Jurkat, Clone E6-1 (cell line): ENCODE measurements at places on chromosomes 11 and 22.
A peak's percentile ranks its signal among the peaks of the same experiment; 100 is the strongest.

GRCh38 chr11:78391424-78391823, 26.2 kb downstream of the GAB2 start:
- DNase-seq, result no peak

- DNase-seq, result no peak
These were observed 27.9 kb upstream of the RBMXL2 start for GRCh38 chr11:7060868-7061267.

GRCh38 chr11:76984743-76985142, 49.5 kb upstream of the B3GNT6 start:
- no peak for DNase-seq

- no peak for DNase-seq
These were observed 73.7 kb downstream of the PRCP start for GRCh38 chr11:82826526-82826925.

- no peak for DNase-seq
These were observed 544.4 kb downstream of the OPCML start for GRCh38 chr11:132987936-132988335.

- DNase-seq, result no peak
These were observed 34.0 kb downstream of the WNT7B start for GRCh38 chr22:45942787-45943493.

GRCh38 chr11:126585388-126585773, 229.9 kb downstream of the ST3GAL4 start:
- DNase-seq, result no peak

DNA sequence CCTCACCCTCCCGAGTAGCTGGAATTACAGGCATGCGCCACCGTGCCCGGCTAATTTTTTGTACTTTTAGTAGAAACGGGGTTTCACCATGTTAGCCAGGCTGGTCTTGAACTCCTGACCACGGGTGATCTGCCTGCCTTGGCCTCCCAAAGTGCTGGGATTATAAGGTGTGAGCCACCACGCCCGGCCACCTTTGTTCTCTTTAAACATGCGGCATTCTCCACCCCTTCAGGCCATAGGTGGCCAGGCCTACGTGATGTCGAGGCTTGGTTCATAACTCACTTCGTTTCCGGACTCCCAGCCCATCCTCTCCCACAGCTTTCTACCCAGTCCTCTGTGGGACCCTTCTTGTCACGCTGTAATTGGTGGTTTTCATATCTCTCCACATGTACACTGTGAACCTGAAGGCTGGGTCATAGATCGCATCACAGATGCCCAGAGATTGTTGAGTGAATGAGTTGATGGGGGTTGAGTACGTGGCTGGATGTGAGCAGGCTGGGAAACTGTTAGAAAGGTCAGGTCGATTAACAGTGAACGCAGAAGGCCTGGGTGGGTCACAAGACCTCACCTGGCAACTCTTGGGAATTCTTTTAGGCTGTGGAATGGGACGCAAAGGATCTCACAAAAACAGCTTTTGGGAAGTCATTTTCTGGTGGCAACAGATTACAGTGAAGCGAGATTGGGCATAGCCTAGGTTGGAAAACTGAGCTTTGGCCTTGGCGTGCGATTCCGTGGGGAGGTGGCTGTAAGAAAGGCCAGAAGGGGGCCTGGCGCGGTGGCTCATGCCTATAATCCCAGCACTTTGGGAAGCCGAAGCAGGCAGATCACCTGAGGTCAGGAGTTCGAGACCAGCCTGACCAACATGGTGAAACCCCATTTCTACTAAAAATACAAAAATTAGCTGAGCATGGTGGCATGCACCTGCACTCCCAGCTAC, 44.5 kb downstream of the ST14 start:
- DNase-seq, result no peak

GRCh38 chr22:43412808-43413795, 1.3 kb downstream of the MPPED1 start:
- no peak for DNase-seq

GRCh38 chr11:17691550-17691949, 27.8 kb upstream of the MYOD1 start:
- DNase-seq, result no peak

GRCh38 chr11:128422576-128423370, 164.6 kb downstream of the ETS1 start:
- peak; percentile 97 for DNase-seq

DNA sequence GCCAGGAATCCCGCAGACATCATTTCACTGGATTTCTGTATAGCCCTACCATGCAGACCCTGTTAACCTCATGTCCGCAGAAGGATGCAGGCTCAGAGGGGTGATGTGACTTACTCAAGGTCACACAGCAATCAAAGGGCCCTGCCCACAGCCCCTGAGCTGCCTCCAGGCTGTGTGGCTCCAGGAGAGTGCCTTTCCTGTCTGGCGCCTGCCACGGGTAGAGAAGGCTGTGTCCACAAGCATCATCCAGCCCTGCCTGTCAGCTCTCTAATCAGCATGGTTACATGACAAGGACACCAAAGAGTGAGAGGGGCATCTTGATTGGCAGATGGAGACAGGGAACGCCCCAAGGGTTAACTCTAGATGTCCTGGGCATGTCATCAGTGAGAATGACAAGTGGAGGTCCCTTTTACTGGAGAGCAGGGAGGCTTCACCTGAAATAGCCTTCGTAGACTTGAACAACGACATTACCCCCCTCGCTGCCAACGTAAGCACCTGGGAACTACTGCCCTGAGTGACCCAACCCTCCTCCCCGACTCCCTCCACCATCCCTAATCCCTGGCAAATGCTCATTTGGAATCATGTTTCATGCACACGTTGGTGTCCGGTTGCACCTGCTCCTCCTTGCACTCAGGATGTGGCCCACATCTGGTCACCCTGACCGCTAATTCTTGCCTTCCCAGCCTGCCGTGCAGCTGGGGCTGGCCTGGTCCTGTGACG, 6.9 kb downstream of the FGF19 start:
- no peak for DNase-seq

DNA sequence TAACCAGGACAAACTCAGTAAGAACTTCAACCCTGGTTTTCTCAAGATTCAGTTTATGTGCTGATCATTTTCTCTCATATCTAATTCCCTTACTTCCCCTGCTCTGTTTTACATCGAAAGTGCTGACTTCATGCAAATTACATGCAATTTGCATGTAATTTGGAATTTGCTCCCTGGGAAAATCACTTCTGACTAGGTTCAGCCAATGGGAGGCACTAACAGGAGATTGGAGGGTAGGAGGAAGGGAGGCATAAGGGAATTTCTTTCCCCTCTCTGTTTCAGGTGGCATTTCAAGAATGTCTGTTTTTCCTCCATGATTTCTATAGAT, 363.3 kb upstream of the CCDC90B start:
- no peak for DNase-seq

- no peak for DNase-seq
These were observed 352.7 kb upstream of the MPPED2 start for GRCh38 chr11:30938810-30939209.

DNA sequence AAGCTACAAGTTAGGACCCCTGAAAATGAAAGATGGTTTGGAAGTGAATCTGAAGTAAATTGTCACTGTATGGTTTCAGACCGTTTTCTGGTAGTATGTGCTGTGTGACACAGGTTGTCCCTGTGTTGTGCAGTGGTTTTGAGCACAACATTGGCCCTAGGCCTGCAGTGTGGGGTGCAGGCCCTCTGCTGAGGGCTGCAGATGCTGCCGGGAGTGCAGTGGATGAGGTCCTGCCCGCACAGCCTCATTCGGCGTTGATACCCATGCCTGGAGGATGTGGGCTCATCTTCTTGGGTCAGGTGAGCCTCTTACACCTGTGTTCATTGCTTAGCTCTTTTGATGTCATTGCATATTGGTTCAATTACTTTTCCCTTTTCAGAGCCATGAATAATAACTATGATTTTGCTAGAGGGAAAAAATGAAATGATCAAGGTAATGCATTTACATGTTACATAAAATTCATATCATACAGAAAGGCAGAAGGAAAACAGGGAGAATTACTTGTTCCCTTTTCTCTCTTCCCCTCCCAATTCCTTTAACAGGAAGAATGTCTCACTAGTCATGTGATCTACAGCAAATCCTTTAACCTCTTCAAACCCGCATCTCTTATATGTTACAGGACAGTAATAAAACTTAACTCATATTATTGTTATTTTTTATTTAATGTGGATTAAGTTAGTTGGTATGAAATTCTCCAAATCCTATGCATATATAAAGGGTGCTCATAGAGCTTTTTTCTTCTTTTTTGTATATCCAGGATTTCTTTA, 48.7 kb downstream of the PTPRJ start:
- no peak for DNase-seq

DNA sequence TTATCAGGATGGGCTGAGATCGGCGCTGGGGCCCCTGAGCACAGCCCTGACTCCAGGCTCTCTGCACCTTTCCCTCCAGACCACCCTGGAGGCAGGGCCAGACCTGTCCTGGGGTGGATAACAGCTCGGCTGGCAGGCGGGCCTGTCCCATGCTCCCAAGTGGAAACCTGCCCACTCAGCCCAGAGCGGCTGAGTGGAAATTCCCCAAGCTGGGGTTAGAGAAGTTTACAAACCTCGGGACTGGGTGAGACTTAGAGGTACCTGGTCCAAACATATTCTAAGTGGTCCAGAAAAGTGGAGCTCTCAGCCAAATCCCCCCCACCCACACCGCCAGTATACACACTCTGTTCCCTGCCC, 4.8 kb upstream of the FXYD2 start:
- no peak for DNase-seq

GRCh38 chr11:35185696-35186095, 46.7 kb downstream of the CD44 start:
- DNase-seq, result no peak

GRCh38 chr11:19072464-19072863, 11.9 kb upstream of the MRGPRX2 start:
- no peak for DNase-seq

DNA sequence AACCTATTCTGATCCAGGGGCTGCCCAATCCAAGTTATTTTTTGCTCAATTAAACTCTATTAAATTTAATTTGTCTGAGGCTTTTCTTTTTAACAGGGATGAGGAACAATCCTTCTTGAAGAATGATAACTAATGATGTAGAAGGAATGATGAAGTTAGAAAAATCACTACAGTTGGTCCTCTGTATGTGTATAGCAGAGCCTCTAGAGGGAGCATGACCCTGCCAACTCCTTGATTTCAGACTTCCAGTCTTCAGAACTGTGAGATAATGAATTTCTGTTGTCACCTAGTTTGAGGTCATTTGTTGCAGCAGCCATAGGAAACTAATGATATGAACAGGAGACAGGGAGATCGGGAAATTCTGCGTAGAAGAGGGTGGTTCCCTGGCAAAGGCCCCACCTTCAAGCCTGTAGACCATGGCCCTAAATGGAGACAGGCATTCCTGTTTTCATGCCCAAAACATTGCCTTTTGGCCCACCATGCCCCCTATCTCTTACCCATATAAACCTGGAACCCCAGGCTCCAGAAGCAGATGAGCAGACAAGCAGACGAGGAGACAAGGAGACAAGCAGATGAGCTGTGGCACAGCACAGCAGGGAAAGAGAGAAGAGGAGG, 7.7 kb upstream of the QSER1 start:
- peak; percentile 23 for DNase-seq

DNA sequence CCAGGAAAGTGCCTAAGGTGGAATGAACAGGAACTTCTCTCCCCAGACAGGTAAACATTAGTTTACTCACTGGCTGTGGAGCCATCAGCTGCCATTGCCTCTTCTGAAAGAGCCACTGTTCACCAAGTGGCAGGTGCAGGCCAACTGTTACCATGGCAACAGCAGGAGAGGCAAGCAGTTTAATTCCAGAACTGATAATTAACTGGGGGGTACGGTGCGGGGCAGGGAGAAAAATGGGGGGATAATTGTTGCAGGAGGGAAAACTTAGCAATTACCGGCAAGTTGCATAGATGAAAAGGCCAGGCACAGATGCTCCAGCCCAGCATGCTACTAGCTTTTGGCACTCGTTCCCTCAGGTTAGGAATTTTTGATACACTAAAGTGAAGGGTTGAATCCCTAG, 85.1 kb downstream of the TRIM44 start:
- no peak for DNase-seq

DNA sequence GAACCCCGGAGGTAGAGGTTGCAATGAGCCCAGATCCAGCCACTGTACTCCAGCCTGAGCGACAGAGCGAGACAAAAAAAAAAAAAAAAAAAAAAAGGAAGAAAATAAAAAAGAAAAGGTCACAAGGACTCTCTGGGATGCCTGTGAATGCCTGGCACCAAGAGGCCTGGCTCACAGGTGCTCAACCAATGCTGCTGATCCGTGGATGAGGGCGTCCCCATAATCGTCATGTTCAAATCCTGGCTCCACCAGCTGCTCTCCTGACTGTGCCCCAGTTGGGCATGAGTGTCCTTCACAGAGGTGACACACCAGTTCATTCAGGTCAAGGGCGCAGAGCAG, 645 bp upstream of the GAS2L1 start:
- no peak for DNase-seq

GRCh38 chr11:102573851-102574250, 43.3 kb upstream of the MMP7 start:
- no peak for DNase-seq

GRCh38 chr11:71131861-71132260, 120.5 kb downstream of the SHANK2 start:
- DNase-seq, result no peak

DNA sequence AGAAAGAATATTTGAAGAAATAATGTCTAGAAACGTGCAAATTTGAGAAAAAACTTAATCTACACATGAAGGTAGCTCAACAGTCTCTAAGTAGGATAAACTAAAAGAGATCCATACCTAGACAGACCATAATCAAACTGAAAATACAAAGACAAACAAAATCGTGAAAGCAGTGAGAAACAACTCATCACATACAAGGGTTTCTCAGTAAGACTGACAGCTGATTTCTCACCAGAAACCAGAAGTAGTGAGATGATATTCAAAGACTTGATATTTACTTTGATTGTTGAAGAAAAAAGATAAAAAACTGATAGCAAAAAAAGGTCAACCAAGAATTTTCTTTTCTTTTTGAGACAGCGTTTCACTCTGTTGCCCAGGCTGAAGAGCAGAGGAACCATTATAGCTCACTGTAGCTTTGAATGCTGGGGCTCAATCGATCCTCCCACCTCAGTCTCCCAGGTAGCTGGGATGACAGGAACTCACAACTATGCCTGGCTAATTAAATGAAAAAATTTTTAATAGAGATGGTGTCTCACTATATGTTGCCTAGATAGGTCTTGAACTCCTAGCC, 17.4 kb downstream of the NPAT start:
- no peak for DNase-seq

DNA sequence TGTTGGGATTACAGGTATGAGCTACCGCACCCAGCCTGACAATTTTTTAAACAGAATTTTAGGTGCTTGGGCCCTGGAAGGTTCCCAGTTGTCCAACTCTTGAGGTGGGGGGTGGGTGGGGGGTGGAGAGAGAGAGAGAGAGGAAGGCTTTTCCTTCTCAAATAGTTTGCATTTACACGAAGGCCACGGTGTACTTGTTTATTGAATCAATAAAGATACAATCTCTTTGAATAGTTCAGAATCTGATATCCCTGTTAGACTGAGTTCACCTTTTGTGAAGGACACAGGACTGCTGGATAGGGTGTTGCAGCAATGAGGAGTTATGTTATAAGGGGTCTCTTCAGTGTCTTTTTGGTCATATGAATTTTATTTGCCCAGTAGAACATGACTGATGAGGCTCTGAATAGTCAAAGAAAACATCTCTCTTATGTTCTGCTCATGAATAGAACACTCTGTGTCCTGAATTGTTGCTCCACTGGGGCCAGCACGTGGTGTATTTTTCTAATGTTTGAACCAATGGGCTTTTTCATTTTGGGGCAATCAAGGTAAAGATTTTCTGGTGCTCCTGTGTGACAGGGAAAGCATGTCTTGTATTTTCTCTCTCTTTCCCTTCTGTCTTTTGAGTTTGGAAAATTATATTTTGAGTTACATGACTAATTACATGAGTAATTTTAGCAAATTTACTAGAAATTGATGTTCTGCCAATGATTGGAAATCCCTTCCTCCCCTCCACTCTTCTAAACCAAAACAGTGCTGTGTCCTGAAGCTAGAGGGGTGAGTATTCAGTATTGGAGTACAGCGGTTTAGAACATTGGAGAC, 61.7 kb downstream of the PTPRJ start:
- DNase-seq, result no peak
